ENCODE measurements at places on chromosomes 11 and 22.

DNA sequence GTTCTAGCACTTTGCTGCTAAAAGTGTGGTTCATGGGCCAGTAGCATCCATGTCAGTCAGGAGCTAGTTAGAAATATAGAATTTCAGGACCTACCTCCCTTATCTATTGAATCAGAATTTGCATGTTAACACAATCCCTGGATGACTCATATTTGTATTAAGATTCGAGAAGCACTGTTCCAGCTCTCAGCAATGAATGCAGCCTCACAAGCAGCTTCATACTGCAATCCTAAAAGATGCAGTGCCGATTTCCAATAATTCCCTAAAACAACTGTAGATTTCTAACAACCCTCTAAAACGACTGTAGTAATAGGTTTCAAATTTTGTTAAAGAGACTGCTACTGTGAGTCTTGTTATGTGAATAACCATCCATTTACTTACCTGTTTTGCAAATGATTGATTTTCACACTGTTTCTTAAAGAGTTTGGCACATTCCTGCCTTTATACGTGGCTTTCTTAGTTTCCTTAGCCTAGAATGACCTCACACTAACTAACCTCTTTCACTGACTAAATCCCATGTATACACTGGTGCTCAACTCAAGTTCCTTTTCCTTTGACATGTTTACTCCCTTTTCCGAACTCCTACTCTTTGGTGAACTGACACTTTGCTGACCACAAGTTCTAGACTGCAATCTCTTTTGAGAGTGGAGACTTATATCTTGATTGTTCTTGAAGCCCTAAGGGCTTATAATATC is 511.8 kb downstream of the METTL15 start:
- DNase-seq = no peak

GRCh38 chr11:40602866-40603552 is 856.4 kb downstream of the LRRC4C start:
- DNase-seq = no peak

DNA sequence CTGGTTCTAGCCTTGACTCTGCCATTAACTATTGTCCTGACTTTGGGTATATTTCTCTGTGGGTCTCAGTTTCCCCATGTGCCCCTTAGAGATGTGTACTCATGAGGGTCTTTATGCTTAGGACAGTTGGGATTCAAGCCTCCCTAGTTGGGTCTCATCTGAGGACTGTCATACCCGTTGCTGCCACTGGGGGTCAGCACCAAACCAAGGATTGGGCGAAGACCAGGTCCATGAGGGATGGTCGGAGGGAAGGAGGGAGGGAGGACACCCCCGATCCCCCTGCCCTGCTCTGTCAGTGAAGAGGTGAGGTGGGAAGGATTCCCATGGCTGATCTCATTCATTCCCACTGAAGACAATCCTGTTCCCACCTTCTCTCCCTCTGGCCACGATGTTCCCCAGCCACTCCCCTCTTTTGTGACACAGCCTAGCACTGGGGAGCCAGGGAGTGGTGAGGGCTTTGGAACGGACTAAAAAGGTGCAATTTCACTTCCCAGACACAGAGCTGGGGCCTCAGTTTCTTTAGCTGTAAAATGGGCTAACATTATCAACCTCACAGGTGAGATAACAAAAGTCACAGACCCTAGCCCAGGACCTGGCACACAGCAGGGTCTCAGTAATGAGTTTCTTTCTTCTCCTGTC is 12.4 kb upstream of the KLHL35 start:
- DNase-seq = peak; percentile 91

GRCh38 chr22:19782533-19782932 is 22.0 kb downstream of the TBX1 start:
- DNase-seq = no peak

DNA sequence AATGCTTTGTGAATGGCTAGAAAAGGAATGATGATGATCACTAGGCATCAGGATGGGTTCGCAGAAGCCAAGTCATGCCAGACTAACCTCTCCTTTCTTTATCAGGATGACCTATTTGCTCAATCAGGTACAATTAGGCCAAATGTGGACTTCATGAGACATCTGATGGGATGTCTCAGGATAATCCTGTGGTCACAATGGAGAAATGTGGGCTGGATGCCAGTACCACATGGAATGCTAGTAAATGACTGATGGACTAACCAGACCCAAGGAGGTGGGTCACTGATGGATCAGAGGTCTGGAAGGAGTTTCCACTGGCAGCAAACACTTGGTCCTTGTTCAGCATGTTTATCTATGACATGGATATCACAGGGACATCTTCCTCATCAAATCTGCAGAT is 94.8 kb upstream of the PHOX2A start:
- no peak for DNase-seq

GRCh38 chr11:106286881-106287504 is 209.5 kb downstream of the AASDHPPT start:
- DNase-seq = no peak

GRCh38 chr22:21009638-21010425 is 5.1 kb upstream of the P2RX6 start:
- DNase-seq = no peak

- DNase-seq = no peak
Observed at GRCh38 chr11:72582206-72583176, 91.7 kb downstream of the PDE2A start.

DNA sequence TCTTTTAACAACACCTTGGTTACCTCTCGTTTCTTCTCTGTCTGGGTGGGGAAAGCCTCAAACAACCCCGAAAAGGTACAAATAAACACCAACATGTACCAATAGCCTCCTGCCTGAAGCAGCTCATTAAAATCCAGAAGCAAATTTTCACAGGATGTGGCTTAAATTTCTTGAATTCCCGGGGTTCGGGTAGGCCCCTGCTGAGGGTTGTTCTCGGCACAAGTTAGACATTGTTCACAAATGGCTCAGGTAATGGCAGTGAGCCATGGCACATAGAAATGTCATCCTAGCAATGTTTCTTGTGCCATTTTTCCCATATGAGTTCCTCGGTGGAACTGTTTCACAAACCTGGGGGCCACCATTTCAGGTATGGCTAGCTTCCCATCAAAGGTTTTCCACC is 19.7 kb upstream of the GLYATL1 start:
- no peak for DNase-seq

DNA sequence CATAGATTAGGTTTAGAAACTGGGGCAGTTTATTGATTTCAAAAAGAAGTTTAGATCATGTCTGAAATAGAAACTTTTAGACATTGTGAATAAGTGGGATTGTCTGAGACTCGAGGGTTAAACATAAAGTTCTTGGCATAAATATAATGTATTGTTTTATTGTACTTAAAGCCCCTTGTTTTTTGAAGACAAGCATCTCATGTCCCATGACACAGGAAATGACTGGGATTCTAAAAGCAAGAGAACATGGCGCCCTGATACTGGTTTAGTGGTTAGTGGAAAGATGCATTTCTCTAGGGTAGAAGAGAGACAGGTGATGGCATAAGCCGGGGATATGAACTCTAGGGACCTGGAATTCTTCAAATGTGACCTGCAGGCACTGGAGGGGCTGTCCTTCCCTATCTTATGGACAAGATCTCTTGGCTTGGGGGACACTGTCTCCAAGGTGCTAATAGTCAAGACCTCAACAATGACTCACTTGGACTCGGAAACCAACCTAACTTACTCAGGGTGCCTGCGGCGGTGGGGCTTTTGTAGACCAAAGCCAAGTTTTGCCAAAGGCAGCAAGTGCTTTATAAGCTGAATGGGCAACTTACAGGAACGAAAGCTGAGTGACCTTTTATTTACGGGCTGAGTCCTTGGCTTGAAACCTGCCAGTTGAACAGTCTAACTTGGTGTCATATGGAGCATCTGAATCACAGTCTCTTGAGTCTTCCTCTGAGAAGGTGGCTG is 48.2 kb downstream of the UBASH3B start:
- DNase-seq = peak; percentile 72

DNA sequence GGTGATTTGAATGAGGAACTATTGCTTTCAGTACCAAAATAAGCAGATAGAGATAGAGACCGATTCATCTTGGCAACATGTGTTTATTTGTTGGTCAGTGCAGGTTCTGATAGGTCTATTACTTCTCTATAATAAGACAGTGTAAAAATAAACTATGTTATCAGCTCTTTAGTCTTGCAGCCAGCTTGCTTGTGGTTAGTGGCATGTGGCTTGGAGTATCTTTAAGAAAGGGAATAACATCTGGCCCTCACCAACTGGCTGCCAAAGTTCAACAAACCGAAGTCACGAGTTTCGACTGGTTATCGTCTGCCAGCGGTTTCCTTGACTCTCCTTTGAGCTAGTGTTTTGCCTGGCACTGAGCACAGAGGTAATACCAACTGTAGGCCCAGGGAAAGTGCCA is 71.8 kb downstream of the CTTN start:
- DNase-seq = no peak

GRCh38 chr11:44029977-44030911 is 17.5 kb upstream of the ACCSL start:
- no peak for DNase-seq

GRCh38 chr11:41980741-41981140 is 521.3 kb upstream of the LRRC4C start:
- no peak for DNase-seq

DNA sequence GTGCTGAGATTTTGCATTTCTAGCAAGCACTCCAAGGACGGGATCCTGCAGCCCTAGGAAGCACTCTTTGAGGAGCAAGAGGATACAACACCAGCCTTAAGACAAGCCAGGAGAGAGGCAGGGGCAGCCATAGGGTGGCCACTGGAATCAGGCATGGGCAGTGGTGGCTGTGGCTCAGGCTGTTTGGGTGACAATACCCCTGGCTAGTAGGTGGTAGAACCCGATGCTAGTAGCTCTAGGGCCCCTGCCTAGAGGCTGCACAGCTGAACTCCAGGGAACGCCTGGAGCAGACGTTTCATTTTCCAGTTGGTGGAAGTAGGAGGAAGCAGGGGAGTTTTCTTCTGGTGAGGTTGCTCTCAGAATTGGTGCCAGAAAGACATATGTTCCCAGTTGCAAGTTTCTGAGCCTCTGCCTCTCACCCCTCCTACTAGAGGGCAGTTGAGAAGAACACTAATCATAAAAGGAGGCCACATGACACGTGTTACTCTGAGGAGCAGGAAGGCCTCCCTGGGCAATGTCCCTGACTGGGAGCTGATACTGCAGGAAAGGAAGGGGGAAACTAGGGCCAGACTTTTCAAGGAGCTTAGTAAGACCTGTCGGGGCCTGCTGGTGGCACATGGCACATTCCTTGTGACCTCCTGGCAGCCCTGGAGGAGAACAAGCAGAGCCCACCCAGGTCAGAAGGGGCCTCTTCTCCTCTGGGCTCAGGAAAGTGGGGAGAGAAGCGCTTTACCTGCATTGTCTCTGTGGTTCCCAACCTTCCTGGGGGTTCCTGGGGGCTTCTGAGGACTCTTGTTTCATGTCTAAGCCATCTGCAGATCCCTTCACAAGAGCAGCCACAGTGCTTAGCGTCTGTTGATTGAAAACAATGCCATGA is 56.6 kb upstream of the DRD2 start:
- DNase-seq = no peak

DNA sequence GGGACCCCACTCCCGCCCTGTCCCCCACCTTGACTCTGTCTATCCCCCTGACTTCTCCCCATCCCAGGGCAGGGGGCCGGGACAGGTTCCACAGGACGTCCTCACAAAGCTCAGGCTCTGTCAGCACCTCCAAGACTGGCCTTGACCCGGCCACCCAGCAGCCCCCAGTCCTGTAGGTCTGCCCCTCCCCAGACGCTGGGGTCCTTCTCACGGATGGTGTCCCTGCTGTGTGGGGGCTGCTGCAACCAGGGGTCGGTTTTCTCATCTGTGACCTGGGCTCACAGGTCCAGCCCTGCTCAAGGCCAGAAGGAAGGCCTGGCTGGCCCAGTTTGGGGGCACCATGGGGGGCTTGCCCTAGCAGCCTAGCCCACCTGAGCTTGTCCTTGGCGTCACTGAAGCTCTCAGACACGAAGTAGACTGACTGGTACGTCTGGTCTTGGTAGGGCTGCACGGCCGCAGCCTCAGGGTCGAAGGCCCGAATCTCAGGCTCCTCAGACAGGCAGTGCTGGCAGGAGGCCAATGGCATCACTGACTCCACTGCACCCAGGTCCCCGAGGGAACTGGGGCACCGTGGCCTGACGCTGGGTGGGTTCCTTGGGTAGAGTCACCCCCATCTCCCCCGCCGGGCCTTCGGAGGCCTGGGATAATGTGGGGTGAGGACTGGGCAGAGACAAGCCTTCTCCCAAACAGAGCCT is 4.0 kb upstream of the INS start:
- DNase-seq = no peak

- DNase-seq = no peak
Observed at GRCh38 chr11:92045301-92045700, 179.3 kb upstream of the FAT3 start.

- no peak for DNase-seq
Observed at GRCh38 chr11:26721948-26722475, at the start of gene SLC5A12. Gene SLC5A12 (minus strand): TSS chr11:26722060. CDS start chr11:26721714, 346 bp downstream.
